ENCODE measurements at places on chromosomes 2 and 18.

GRCh38 chr18:77571743-77572142 is 322.1 kb downstream of the GALR1 start:
- DNase-seq: no peak

- no peak for DNase-seq
These were observed 112.2 kb downstream of the ZNF521 start for GRCh38 chr18:25239581-25240419.

- no peak for DNase-seq
These were observed 5.8 kb downstream of the SCTR start for GRCh38 chr2:119518401-119519056.

- DNase-seq: no peak
These were observed 227.8 kb downstream of the TMEM163 start for GRCh38 chr2:134491022-134491421.

DNA sequence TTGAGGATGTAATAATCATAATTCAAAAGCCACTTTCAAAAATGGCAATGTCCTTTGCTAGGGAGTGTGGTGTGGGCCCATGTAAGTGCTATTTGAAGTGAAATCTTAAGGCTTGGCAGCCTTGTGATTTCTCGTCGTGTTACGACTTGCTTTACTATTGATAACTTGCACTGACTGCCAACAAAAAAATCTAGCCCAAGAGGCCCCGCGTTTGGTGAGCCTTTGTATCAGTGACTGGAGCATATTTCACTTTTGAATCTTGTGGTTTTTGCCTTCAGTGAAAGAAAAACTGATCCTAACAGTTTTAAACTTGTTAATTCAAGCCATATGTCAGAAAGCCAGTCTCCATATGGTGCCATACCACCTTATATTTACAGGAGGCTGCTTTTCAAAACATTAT is 248.0 kb downstream of the TMEM182 start:
- no peak for DNase-seq

- no peak for DNase-seq
These were observed 57.6 kb downstream of the KCNG2 start for GRCh38 chr18:79855147-79855933.

DNA sequence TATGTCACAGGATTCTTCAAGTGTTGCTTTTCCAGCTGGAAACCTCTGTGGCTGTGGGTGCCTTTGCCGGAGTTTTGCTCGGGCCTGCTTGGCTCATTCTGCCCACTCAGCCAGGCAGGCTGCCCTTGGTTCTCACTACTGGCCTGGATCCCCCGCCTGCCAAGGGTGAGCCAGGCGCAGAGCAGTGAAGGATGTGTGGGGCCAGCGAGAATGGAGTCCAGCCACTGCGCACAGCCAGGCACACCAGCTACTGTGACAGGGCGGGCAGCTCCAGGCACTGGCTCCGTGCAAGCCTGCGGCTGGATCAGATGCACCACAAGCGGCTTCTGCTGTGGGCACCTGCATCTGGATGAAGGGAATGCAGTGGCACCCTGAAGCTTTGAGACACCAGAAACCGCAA is 257.1 kb downstream of the RPRM start:
- no peak for DNase-seq

- DNase-seq: no peak
These were observed 1.1 kb downstream of the PREB start for GRCh38 chr2:27133195-27133875.

- no peak for DNase-seq
These were observed at the start of gene GALNT1 for GRCh38 chr18:35581546-35581897. TSS of gene GALNT1 (plus strand) at chr18:35581740. CDS start at chr18:35654663, 72,923 bp downstream.

- no peak for DNase-seq
These were observed 121.3 kb upstream of the BOD1L2 start for GRCh38 chr18:57025540-57025939.

DNA sequence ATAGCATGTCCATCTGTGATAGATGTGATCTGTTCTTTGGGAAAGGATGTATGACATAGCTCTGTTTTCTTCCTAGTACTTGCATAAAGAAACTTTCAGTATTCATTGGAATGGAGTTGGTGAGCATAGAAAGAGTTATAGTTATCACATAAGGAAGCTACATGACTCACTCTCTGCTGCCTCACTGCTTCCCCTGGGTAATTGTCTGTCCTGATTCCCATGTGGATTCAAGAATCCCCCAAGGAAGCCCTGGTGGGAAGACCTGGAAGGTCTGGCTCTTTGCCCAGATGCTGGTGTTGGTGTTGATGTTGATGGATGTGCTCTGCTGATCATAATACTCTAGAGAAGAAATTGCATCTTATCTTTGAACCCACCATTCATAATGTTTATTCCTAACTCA is 60.6 kb downstream of the PTPN4 start:
- no peak for DNase-seq

DNA sequence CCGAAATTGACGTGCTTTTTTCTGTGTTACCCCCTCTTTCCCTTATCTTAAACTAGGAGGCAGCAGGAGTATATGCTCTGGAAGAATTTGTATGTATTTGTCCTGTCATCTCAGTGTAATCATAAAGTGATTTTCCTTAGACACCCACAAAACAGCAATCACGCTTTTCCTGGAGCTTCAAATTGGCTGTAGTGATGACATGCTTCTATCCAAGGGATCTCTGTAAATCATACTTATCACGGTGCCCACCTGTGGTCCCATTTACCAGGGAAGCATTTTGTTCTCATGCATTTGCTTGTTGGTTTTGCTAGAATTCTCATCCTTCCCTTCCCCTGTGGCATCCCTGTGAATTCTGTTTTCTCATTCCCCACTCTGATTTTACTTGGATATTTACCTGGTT is 220.8 kb upstream of the THUMPD2 start:
- no peak for DNase-seq

DNA sequence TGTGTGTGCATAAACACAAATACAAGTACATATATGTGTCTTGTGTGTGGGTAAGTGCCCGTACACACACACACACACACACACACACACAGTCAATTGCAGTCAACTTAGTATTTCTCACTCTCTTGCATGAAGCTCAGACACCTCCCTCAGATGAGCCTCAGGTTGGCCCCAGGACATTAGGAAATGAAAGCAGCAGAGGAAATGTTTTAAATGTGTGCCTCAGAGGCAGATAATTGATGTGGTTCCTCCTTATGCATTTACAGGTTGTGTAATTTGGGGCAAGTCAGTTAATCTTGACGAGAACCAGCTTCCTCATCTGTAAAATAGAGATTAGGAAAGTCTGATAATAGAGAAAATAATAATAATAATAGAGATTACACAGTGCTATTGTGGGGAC is 814.0 kb upstream of the ID2 start:
- no peak for DNase-seq

DNA sequence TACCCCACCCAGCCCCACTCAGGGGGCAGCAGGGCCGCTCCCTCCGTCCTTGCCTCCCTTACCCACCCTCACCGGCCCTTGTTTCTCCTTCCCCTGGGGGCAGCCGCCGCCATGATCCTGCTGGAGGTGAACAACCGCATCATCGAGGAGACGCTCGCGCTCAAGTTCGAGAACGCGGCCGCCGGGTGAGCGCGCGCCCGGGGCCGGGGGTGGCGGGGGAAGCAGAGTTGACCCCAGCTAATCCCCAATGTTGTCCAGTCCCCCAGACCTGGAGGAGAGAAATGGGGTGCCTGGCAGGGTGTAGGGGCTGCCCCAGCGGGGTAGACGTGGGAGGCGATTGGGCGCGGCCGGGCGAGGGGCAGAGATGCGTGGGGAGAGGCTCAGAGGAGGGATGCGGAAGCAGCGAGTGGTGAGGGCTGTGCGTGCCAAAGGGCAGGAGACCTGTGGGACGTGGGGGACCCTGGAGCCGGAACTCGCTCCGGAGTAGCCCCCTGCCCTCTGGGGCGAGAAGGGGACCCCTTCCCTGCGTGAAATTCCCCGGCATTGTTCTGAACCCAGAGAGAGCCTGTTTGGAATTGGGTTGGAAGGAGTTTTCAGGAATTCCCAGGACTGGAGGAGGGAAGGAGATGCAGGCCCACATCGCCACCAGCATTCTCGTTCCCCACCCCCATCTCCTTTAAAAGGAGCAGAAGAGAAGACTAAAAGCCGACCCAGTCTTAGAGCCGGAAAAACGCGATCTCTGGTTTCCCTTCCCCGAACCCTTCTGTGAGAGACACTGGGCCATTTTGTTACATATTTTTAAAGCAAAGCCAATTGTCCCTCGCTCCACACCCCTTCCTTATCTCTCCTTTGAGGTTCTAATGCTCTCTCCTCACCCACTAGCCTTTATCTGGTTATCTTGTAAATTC is 625 bp downstream of the ARPC2 start:
- no peak for DNase-seq

GRCh38 chr18:9617006-9617542 is 2.7 kb upstream of the PPP4R1 start:
- no peak for DNase-seq

DNA sequence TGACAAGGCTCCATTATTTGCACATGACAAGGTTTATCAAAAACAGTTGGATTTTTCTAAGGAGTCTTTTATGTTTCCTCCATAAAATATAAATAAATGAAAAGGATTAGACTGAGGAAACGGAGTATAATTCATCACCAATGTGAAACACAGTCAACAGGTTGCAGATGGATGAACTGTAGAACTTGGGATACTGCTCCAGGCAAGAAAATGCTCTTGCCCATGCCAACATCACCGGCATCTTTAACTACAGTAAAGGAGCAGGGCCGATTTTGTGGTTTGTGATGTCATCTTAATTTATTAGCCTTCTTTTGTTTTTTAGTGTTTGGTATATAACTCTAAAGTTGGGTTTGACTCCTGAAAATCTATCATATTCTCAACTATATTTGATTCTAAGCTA is 577.3 kb downstream of the EPHA4 start:
- DNase-seq: no peak

- DNase-seq: no peak
These were observed 19.6 kb upstream of the DNAH7 start for GRCh38 chr2:196088203-196088602.

- DNase-seq: no peak
These were observed 3.4 kb downstream of the TET3 start for GRCh38 chr2:73987948-73988700.

DNA sequence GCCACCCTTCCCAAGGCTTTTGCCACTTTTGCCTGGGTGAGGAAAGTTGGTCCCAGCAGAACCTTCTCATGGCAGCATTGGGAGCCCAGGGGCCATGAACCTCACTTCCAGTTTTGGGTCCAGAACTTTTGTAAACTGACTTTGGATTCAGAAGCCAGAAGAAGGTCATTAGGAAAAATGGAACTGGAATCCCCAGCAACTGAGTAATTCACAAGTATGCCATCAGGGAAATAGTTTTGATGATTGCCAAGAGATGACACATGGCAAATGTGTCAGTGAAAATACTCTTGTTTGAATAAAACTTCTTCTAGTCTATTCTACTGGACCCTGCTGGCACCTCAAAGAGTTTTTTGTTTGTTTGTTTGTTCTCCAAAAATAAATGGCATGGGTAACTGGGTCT is 203.7 kb downstream of the SETBP1 start:
- DNase-seq: no peak

DNA sequence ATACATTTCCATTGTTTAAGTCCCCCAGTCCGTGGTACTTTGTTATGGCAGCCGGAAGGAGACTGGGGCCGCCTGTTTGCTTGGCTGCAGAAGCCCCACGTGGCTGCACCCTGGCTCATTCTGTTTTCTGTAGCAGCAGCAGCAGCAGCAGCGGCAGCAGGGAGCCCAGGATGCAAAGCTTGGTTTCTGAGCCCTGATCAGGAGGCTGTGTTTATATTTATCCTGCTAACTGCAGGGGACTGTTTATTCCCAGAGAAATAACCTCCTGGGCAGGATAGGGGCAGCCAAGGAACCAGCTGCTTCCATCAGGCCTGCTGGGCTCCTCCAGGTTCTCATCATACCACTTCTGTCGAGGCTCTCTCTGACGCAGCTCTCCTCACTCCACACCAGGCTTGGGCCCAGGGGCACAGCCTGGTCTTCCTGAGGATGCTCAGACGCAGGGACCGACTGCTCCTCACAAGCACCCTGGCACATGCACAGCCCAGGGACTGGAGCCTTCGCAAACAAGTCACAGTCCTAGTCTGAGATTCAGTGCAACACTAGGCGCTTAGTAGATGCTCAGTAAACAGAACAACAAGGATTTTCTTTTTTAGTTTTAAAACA is 139.0 kb downstream of the MSH2 start:
- no peak for DNase-seq

DNA sequence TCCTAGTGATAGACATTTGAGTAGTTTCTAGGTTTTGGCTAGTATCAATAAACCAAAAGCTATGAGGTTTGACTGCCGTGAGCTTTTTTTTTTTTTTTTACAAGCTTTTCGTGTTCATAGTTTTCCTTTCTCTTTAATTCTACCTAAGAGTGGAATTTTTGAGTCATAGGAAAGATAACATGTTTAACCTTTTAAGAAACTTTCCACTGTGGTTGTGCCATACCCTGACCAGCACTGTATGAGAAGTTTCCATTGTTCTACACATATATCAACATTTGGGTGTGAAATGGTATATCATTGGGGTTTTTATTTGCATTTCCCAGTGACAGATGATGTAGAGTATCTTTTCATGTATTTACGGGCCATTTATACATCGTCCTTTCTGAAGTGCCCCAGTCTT is 31.7 kb downstream of the UBE2F start:
- no peak for DNase-seq

- no peak for DNase-seq
These were observed 379.9 kb upstream of the DSEL start for GRCh38 chr18:67896451-67896850.

GRCh38 chr2:104332731-104333130 is 521.2 kb upstream of the POU3F3 start:
- no peak for DNase-seq

DNA sequence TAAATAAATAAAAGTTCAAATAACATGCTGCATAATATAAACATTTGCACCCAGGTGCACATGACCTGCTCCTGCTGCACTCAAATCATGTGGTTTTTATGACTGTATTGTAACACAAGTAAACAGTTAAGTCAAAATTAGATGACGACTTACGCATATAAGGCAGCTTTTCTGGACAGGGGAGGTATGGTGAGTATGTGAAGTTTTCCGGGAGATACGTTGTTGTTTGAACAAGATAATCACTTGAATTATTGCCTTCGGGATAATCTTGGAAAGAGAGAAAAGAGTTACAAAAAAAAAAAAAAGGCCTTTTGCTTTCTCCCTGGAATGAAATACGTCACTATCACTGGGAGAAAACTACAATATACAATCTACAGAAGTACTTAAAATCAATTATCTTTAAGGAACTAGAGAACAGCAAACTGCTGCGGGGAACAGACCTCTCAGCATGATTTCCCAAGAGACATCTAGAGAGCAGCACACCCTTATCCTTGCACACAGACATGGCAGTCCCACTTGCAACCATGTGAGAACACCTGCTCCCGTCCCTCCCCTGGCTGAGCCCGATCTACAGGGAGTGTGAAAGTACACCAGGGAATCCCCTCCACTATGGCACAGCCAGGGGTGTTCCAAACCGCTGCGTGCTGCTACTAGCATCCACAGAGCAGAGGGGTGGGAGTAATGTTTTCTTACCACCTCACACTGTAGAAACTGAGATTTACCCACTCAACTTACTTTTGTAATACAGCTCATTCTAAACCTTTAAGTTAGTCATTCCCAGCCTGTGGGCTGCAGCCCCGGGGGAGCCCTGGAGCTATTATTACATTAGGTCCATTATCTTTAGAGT is 26.3 kb downstream of the B4GALT6 start:
- no peak for DNase-seq
